ENCODE measurements at places on chromosomes 3 and 15. TPM values are rescaled to one million over a fixed set of nuclear protein-coding genes. Genes with fewer than 3 reads are reported as not detected.

DNA sequence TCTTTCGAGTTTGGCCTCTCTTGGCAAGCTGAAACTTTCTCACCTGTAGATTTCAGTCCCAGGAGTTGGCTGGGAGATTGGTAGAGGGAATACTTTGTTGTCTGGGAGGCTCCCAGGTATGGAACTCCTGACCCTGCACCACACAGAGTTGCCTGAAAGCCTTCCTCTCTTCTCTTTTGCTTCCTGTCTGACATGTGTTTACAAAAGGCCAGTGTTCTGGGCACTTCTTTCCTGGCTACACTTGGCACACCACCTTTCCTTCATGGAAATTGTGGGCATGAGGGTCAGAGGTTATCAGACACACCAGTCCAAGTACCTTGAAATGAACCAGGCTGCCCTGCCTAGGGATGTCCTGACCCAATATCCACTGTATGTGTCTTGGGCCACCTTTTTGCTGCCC, 123.7 kb downstream of the ABHD5 start:
- DNase-seq = no peak

ITIH4 gene
- total RNA-seq = 8.0 TPM

DNA sequence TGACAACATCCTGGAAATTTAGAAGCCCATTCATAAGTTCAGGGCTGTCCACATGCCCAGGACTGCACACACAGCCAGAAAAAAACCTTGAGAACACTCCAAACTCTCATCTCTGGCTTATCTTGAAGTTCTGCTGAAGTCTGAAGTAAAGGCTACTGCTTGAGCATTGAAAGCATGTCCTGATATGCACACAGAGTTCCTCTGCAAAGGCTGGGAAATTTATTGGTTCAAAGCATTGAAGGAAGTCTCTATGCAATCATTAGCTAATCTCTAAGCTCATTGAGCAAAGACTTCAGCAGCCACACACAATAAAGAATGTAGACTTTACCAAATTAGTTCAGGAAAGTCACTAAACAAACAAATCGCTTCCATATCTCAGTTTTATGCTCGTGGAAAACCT, 162.0 kb upstream of the STT3B start:
- DNase-seq = no peak

- no peak for DNase-seq
These were observed 2.8 kb upstream of the CD47 start for GRCh38 chr3:108093616-108094015.

DNA sequence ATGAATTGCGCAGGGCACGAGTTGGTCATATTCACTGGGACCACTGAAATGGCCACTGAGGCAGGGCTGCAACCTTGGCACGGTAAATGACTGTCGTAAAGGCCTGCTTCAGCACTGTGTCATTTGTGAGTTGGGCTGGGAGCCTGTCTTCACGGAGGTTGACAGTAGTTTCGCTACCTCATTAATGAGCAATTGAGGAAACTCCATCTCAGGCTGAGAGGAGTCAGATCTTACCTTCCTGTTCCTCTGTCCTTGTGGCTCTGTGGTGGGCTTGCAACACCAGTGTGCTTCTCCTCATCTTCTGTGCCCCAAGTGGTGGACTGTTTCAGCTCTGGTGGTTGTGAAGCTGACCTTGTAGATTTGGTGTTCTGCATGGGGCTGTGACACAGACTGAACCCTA, 80.1 kb upstream of the EIF1B start:
- DNase-seq = no peak

DNA sequence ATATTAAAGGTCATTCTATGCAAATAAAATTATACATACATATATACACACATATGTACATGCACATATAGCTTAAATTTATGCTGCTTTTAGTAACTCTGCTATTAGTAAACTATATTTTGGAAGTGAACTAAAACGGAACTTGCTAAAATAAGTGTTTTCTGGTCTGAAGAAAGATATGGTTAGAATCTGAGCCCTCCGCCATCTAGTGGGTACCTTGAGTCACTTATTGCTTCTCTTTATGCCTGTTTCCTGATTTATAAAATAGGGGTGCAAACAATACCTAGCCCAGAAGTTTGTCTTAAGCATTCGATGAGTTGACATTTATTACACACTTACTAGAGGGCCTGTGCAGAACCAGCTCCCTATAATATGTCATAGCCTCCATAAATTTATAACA, 255.7 kb downstream of the CNTN6 start:
- DNase-seq = no peak

GRCh38 chr3:117874904-117875874, 1159.5 kb downstream of the IGSF11 start:
- no peak for DNase-seq

RPN1 gene
- 121 TPM for total RNA-seq

- no peak for DNase-seq
These were observed 1.9 kb downstream of the PPP4R2 start for GRCh38 chr3:72998466-72998865.

DNA sequence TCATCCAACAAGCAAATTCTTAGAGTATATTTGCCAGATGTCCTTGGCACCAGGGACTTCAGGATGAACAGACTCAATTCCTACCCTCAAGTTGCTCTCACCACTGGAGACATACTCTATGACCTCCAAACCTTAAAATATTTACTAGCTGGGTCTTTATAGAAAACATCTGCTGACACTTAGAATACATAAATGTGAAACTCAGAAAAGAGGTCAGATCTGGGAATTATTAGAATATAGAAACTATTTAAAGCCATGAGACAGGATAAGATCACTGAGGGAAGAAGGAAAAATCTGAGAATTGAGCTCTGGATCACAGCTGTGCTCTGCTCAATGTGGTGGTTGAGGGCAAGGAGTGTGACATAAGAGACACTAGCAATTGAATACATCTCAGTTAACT, 695.4 kb upstream of the UBE2E2 start:
- no peak for DNase-seq

DNA sequence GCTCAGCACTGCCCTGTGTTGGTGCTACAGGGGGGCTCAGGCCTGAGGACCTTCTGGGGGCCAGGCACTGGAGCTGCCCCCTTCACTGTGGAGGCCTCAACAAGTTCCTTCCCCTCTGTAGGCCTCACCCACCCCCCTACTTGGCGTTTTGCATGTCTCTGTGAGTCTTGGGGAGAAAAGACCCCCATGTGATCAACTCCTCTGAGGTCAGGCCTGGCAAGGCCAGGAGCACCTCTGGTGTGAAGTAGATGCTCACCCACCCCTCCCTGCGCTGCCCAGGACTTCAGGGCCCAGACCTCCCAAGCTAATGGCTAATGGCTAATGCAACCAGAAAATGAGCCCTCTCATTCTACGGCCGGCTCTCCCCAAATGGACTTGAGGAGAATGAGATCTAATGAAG, 34.2 kb upstream of the CHRNB4 start:
- DNase-seq = no peak

DNA sequence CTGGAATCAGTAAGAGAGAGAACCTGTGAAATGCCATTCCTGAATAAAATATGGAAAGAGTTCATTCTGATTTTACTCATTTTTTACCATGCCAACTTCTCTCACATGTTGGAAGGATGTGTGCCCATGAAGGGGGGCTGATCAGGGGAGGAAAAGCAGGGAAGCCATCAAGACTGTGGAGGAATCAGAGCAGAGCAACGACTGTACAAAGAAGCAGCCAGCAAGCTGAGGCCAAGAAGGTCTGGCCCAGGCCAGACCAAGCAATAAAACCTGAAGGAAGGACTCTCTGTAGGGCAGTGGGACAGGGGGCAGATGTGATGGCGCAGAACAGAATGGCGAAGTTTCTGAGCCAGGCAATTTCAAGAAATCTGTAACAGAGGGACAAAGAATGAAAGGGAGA, 24.0 kb upstream of the ARNT2 start:
- DNase-seq = no peak

CCDC13 gene
- total RNA-seq = 1.0 TPM

INSYN1 gene
- total RNA-seq = 86.6 TPM

ISLR gene
- total RNA-seq = 1.2 TPM

- DNase-seq = peak; percentile 58
These were observed 116.1 kb downstream of the KLF13 start for GRCh38 chr15:31442699-31443111.

APOD gene
- not detected for total RNA-seq

GP5 gene
- total RNA-seq = 0.15 TPM

NCKIPSD gene
- 35.5 TPM for total RNA-seq

DUOXA2 gene
- total RNA-seq = not detected

SUCNR1 gene
- not detected for total RNA-seq

CCDC54 gene
- total RNA-seq = not detected

CPNE9 gene
- 54.6 TPM for total RNA-seq

- no peak for DNase-seq
These were observed 5.0 kb downstream of the NAA50 start for GRCh38 chr3:113741086-113741485.

RFTN1 gene
- total RNA-seq = 6.4 TPM

DHFR2 gene
- 3.5 TPM for total RNA-seq

COL7A1 gene
- 62.0 TPM for total RNA-seq

DNA sequence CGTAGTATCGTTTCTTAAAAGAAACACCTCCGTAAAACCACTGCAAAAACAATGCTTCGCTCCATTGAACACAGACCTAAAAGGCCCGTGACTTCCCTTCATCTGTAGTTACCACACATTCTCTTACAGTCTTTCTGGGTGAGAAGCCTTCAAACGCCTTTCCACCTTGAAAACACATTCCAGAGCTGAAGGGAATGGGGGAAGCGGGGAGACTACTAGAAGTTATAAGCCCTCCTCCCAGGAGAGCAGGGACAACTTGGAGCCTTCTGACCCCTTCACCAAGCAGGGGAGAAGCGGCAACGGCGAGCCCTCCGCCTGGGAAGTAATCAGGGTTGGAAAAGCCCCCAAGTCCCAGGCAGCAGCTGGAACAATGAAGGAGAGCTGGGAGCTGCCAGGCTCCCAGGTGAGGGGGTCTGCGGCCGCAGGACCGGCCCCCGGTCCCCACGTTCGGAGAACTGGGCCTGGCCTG, 461 bp downstream of the SECISBP2L start:
- peak; percentile 54 for DNase-seq

DNA sequence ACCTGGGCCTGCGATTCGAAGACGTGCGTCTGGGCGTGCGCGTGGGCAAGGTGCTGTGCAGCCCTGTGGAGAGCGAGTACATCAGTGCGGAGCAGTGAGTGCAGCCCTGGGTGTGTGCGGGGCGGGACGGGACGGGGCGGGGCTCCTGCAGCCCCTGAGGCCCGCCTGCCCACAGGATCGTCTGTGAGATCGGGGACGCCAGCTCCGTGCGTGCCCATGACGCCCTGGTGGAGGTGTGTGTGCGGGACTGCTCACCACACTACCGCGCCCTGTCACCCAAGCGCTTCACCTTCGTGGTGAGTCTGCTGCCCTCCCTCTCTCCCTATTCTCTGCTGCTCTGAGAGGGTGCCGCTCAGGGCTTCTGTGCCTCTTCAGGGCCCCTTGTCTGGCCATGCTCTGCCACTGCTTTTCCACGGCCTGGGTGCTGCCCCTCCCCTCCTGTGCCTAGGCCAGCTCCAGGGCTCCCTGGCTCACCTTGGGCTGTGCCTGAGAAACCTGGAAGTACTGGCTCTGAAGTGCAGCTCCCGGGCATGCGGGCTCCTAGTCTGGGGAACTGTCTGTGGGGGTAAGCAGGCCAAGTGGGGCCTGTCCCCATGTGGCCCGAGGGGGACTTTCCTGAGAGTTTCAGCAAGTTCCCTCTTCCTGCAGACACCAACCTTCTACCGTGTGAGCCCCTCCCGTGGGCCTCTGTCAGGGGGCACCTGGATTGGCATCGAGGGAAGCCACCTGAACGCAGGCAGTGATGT, 31.8 kb downstream of the PLXNA1 start:
- DNase-seq = no peak

- no peak for DNase-seq
These were observed 29.6 kb upstream of the TRPC1 start for GRCh38 chr3:142694225-142694624.

ADIPOQ gene
- total RNA-seq = 0.15 TPM

- no peak for DNase-seq
These were observed 391.8 kb downstream of the ZPLD1 start for GRCh38 chr3:102826636-102827035.

Data from glutamatergic neuron (in vitro differentiated cells).